ENCODE measurements at places on chromosomes 12 and 14.

GRCh38 chr12:50533203-50533584, 28.4 kb downstream of the DIP2B start:
- no peak for DNase-seq

DNA sequence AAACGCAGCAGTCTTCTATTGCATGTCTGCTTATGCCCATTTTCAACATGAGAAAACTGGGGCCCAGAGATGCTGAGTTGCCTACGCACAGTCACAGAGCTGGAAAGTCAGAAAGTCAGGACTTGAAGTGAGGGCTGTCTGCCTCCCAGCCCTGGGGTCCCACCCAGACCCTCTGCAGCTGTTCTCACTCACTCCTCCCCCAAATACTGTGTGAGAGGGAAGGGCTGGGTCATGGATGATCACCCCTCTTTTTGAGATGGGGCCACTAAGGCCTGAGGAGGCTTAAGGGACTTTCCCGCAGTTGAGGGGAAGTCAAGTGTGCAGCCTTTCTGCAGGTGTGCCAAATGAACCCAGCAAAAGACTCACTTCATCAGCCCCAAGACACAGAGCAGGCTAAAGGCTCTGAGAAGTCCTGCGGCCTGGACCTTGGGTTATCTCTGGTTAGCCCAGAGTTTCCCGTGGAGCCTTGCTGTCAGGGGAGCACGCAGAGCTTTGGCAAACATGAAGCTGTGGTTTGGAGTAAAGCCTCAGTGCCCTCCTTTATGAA, 18.7 kb downstream of the DTX1 start:
- no peak for DNase-seq

DNA sequence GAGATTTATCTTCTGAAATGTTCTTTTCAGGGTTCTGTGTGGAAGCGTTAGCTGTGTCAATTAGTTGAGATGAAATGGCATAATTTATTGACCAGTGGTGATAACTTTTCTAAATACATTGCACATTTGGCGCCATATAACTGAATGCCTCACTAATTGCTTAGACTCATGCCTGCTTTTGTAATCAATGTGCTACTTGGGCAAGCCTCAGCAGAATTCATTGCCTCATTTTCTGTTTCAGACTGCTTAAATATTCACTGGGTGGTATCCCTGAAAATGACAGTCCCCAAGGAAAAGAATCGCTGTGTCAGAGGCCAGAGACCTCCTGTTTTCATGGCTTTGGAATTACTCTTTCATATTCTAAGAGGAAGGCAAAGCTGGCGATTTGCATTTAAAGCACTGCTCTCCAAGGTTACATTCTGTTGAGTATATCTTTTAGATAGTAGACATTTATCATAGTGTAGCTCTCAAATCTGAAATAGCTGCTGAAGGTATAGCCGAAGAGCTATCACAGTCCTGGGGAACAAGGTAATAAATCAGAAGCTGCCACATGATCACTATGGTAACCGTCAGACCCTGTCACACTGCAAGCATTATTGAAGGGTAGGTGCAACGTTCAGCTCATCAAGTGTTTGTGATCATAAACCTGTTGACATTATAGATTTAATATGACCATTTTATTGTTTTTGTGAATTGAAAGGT, 297.3 kb upstream of the E2F7 start:
- no peak for DNase-seq

- no peak for DNase-seq
Measured at GRCh38 chr12:106490264-106490663, 92.5 kb upstream of the RFX4 start.

DNA sequence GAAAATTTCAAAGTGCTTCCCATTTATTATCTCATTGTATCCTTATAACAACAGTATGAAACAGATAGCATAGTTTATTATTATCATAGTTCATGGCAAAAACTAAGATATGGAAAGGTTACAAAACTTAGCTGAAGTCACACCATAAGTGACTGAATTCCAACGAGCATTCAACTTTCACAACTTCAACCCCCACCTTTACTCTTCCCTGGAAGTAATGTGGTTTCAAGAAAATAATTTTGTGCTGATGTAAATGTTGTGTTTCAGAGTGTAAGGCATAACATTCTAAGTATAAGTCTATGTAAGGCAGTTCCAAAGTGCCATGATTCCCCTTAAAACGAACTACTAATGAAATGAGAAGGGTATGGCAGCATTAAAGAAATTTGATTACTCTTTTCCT, 454.5 kb downstream of the BCAT1 start:
- DNase-seq = no peak

GRCh38 chr12:123253641-123254459, 17.8 kb downstream of the CDK2AP1 start:
- DNase-seq = no peak

GRCh38 chr12:25970082-25970481, 11.6 kb downstream of the RASSF8 start:
- no peak for DNase-seq

- no peak for DNase-seq
Measured at GRCh38 chr14:104794993-104795780, at the start of gene AKT1. AKT1 (minus strand) TSS chr14:104795748; CDS start chr14:104792643, 3,105 bp downstream.

- no peak for DNase-seq
Measured at GRCh38 chr12:10119066-10119465, 10.9 kb downstream of the CLEC7A start.

GRCh38 chr14:96160913-96161310, 43.7 kb upstream of the BDKRB2 start:
- DNase-seq = no peak

DNA sequence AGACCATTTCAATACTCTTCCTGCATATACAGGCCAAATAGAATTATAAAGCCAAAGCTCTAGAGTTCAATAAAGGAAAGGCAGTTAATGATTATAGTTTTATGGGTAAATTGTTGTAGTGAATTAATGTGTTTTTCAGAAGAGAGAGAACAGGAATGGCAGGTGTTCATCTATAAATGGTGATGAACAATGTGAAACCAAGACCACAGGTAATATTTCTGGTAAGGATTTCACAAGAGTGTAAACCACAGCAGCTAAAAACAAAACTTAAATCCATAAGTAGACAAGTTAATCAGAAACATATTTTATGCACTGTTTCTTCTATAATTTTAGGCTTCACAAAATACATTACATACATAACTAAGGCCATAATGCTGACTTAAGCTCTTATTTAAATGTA, 204.4 kb downstream of the SYT1 start:
- DNase-seq = no peak

Measured in activated CD4-positive, CD25-positive, alpha-beta regulatory T cell treated with anti-CD3 and anti-CD28 coated beads, Interleukin-2, amount 50 U/mL, for 16 hours (primary cell).